ENCODE measurements at places on chromosomes 11 and 22.

- DNase-seq, result no peak
Measured at GRCh38 chr22:48393041-48393370, 1434.7 kb downstream of the BRD1 start.

GRCh38 chr22:17943533-17944249 is 80.7 kb downstream of the MICAL3 start:
- no peak for DNase-seq

DNA sequence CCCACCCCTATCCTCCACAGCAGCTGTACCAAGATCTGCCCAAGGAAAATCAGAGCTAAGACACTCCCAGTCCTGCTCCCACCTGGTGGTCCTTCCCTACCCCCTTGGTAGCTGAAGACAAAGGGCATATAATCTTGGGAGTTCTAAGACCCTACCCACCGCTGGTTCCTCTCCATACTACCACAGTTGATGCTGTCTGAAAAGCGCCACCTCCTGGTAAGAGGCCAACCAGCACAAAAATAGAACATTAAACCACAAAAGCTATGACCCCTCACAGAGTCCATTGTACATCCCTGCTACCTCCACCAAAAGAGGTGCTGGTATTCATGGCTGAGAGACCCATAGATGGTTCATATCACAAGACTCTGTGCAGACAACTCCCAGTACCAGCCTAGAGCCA is 161.5 kb upstream of the ARHGAP42 start:
- DNase-seq, result no peak

GRCh38 chr11:133978794-133979193 is 22.0 kb upstream of the IGSF9B start:
- no peak for DNase-seq

- no peak for DNase-seq
Measured at GRCh38 chr11:2071748-2072385, 67.3 kb downstream of the IGF2 start.

GRCh38 chr11:123511037-123511870 is 81.2 kb downstream of the GRAMD1B start:
- DNase-seq, result peak; percentile 75

DNA sequence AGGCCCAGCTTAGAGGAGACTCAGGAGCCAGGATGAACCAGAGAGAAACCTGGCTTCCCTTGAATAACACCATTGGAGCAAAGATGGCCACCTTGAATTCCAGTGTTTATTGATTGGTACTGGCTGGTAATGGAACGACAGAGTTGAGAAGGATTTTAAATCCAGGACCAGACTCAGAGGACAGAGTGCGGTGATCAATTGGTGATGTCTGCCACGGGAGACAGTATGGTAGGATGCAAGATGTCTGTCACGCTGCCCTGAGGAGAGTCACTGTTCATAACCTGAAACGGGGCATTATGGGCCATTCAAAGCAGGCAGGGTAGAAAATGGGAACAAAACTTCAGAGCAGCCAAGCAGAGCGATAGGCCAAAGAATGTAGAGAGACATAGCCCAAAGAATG is 55.4 kb upstream of the ISX start:
- DNase-seq, result no peak

DNA sequence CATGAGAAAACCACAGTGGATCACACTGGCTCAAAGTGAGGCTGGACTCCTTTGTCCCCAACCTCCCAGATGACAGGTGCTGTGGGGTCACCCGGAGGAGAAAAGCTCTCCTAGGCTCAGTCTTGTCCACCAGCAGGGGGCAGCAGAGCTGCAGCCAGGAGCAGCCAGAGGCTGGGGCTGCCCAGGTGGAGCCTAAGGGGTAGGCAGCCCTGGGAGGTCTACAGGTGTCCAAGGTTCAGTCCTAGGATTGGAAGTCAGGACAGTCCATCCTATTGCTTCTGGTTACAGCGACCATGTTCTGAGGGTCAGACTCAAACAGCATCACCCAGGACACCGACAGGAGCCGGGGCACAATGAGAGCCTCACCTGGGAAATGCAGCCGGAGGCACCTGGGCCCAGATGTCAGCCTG is 77.6 kb upstream of the IGLL5 start:
- no peak for DNase-seq

GRCh38 chr11:18066626-18067025 is 20.6 kb upstream of the TPH1 start:
- DNase-seq, result no peak

GRCh38 chr11:46299451-46299961 is 22.0 kb downstream of the CREB3L1 start:
- no peak for DNase-seq

- no peak for DNase-seq
Measured at GRCh38 chr22:46764779-46765485, 2.5 kb downstream of the TBC1D22A start.

GRCh38 chr11:132028380-132029240 is 658.2 kb downstream of the NTM start:
- no peak for DNase-seq

- DNase-seq, result no peak
Measured at GRCh38 chr11:5277807-5278382, 8.2 kb upstream of the HBE1 start.

DNA sequence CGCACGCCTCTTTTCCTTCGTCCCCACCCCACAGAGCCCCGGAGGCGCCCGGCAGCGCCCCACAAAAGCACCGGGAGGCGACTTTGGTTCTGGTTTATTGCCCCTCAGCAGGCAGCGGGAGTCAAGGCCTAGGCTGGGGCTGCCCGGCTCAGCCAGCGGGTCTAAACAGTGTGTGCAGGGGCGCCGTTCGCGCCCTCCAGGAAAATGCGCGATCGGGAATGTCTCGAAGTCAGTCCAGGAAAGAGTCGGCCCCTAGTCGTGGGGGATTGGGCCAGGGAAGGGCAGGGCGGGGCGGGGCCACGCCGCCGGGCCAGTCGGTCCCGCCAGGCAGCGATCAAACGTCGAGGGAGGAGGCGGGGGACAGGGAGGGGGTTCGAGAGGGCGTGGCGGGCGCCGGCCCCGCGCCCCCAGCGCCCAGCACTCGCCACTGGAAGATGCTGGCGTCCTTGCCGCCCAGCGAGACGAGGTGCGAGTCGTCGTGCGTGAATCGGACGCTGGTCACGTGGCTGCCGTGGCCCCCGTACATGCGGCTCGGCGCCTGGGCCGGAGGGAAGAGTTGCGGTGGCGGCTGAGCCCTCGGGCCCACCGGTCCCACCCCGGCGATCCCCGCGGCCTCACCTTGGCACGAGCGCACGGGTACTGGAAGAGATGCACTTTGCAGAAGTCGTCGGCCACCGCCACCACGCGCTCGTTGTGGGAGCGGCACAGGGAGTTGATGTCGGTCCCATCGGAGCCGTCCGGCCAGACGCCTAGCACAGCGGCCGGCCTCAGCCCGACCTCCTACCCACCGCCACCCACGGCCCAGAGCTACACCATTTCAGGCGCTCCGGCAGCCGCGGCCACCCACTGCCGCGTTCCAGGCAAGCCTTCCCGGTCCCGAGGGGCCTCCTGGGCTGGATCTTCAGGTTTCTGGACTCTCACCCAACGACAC is 741 bp upstream of the MTA2 start:
- DNase-seq, result peak; percentile 66

GRCh38 chr11:36672815-36673450 is 74.9 kb upstream of the RAG2 start:
- peak; percentile 17 for DNase-seq

GRCh38 chr22:21455334-21456089 is 11.7 kb upstream of the TMEM191C start:
- no peak for DNase-seq

GRCh38 chr11:102487214-102487613 is 34.6 kb upstream of the TMEM123 start:
- no peak for DNase-seq

GRCh38 chr22:18078329-18079041 is 695 bp downstream of the PEX26 start:
- DNase-seq, result peak; percentile 31

DNA sequence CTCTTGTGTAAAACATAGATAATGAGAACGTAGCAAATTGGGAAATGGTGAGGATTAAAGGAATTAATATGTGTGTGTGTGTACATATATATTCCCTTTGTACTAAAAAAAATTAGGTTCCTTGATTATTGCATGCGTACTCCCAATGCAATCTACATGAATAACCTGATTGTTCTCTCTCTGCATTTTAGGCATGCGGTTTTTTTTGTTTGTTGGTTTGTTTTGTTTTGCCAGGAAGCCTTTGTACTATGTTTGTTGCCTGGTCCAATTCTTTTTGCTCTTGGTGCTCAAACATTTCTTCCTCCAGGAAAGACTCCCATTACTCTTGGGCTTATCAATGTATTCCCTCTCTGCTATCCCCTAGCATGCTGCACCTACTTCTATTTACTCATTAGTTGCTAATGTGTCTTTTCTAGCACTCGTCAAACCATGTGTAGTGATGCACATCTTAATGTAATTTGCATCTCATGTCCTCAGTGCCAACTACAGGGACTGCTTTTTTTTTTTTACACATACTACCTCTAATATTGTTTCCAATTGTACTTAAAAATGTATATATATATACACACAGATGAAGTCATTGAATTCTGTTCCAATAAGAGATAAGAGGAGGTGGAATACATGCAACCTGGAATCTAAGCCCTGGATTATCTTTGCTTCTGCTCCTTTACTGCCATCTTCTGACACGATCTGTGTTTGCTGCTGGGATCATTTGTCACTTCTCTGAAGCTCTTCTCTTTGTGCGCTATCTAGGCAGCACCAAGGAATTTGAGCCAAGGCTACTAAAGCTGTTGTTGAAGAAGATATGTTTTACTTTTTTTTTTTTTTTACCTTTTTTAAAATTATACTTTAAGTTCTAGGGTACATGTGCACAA is 197.2 kb upstream of the ANO3 start:
- no peak for DNase-seq

DNA sequence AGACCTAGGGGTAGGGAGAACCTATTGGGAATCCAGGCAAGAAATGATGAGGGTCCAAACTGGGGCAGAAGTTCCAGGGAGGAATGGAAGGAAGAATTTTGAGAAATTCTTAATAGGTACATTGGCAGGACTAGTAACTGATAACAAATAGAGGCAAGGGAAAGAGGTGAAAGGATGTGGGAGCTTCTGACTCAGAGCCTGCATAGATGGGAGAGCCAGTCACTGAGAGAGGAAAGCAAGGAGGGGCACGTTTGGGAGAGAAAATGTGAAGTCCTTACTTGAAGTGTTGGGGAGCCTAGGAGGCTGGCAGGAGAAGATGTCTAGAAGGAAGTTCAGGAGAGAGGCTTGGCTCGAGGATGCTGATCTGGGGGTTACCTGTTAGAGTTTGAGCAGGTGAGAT is 104.6 kb upstream of the NCAM1 start:
- DNase-seq, result no peak

DNA sequence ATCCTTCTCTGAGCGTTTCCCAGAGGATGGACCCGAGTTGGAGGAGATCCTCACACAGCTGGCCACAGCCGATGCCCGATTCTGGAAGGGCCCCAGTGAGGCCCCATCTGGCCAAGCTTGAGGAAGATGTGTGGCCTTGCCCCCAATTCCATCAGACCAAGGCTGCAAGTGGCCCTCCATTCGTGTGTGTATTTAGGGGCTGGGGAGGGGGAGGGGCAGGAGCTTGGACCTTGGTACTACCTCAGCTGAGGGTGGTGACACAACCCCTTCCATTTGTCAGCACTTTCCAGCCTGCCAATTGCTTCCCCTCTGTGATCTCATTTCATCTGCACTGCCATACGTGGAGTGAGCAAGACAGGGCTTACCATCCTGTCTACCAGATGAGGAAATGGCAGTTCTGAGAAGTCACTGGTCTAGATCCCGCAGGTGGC is 1.3 kb upstream of the BBS1 start:
- DNase-seq, result no peak

All from CD4-positive, alpha-beta T cell treated with Interleukin-17A for 4 hours (primary cell).